ENCODE measurements at places on chromosomes 2 and 18. TPM values are rescaled to one million over a fixed set of nuclear protein-coding genes. Genes with fewer than 3 reads are reported as not detected.

DNA sequence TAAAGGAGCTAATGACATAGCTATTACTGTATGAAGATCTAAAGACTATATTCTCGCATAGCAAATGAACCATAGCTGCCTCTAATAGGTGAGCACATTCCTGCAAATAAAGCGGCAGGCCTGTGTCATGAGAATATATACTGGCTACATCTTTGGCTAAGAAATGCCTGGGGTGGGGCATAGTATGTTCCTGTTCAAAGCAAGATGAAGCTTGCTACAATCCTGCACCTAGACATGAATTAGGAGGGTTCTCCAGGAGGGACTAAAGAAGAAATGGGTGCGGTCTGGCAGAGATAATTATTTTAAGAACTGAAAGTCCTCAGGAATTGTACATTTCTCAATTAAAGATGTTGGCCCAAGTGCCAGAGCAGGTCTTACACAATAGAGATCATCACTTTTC lies 46.8 kb upstream of the PLA2R1 start:
- no peak overlapping the region for H3K27ac ChIP-seq
- H3K4me1 ChIP-seq: peaks cover 35% of the 10 kb centered on the region
- no peak for DNase-seq
- H3K27me3 ChIP-seq: no peaks in the 10 kb centered on the region

Gene CPO
- not detected for total RNA-seq

DNA sequence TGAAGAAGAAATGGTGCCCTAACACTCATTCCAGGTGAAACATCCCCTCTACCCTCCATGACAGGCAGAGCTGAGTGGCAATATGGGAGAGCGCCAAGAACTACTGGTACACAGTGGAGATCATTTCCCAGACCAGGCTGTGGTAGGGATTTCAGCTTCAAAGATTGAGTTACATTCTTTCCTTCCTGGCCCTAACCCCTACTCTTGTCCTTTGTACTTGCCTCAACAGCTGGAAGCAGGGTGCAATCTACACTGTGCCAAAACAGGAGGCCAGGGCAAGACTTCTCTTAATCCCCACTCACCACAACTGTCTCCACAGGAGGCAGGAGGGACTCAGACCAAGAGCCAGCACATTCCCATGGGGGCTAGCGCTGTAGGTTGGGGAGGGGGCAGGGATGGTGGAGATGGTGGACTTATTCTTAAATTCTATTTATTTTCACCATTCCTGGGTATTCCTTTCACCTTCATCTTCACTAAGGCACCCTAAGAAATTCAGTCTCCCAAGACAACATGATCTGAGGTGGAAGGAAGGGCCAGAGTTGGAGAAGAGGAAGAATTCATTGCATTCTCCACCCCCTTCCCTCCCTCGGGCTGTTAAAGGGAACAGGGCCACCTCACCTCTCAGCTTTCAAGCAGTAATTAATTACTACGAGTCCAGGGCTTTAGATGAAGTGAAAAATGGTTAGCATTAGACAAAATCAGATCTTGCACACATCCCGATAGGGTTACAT lies 65.9 kb downstream of the AAK1 start:
- H3K4me1 ChIP-seq: peaks cover 69% of the 10 kb centered on the region
- no peak overlapping the region for H3K4me3 ChIP-seq
- H3K27ac ChIP-seq: peak overlapping the region; percentile 42
- H3K36me3 ChIP-seq: no peaks in the 10 kb centered on the region
- no peak for DNase-seq

DNA sequence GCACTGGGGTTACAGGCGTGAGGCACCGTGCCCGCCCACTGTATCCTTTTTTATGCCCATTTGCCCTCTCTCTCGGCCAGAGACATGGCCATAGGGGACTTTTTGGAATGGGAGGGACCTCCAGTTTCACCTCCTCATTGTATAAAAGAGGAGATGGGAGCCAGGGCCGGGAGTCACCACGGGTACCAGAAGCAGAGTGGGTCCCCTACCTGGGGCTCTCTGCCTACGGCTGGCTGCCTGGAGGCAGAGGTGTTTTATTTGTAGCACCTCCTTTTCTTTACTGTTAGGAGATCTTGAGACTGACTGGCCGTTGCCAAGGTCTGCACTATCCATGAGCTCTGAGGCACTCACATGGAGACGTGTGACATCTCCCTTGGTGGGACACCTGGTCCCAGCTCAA lies 162.8 kb downstream of the LDLRAD4 start:
- peaks cover 79% of the 10 kb centered on the region for H3K4me1 ChIP-seq
- peak overlapping the region; percentile 93 for H3K27ac ChIP-seq
- H3K36me3 ChIP-seq: no peaks in the 10 kb centered on the region

Gene KLHL14
- not detected for total RNA-seq

DNA sequence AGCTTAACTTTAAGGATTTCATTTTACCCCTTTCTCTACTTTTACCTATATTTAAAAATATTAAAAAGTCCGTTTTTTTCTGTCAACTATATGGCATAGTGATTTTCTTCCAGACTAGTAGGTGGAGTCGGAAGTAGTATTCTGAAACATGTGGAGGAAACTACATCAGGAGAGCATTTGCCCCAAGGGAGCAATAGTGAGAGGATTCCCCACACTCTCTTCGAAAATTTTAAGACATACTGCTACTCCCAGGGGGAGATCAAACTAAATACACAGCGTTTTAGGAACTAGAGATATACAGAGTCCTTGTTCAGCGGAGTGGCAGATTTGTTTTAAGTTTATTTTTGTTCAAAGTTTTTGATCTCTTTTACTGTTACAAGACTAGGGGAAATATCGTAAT lies 40.6 kb downstream of the METAP1D start:
- no peak overlapping the region for H3K27ac ChIP-seq
- H3K4me3 ChIP-seq: no peak overlapping the region
- peaks cover 13% of the 10 kb centered on the region for H3K4me1 ChIP-seq
- no peaks in the 10 kb centered on the region for H3K27me3 ChIP-seq

GRCh38 chr2:106562268-106563186 lies 75.4 kb downstream of the CD8B2 start:
- H3K4me3 ChIP-seq: no peak overlapping the region
- peaks cover 1% of the 10 kb centered on the region for H3K36me3 ChIP-seq
- H3K27me3 ChIP-seq: no peaks in the 10 kb centered on the region
- H3K4me1 ChIP-seq: peaks cover 53% of the 10 kb centered on the region
- peak overlapping the region; percentile 84 for H3K27ac ChIP-seq

Gene CCDC68
- total RNA-seq: not detected

DNA sequence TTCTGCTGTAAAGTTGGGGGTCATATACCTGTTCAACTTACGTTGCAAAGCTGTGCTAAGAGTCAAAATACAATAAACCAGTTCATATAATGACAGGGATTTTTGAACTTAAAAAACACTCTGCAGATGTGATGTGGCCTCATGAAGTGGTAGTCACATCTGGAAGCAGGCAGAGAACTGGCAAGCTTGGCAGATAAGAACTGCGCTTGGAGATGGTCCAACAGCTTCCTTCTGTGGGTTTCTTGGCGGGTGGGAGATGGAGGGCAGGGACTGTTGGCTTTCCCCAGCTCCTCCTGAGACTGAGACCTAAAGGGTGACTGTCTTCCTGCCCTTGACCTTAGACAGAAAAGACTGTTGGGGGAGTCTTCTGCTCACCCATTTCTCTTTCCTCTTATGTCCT lies 140.4 kb downstream of the CTIF start:
- peak overlapping the region; percentile 5 for H3K27ac ChIP-seq
- peaks cover 59% of the 10 kb centered on the region for H3K4me1 ChIP-seq
- peaks cover 7% of the 10 kb centered on the region for H3K36me3 ChIP-seq

DNA sequence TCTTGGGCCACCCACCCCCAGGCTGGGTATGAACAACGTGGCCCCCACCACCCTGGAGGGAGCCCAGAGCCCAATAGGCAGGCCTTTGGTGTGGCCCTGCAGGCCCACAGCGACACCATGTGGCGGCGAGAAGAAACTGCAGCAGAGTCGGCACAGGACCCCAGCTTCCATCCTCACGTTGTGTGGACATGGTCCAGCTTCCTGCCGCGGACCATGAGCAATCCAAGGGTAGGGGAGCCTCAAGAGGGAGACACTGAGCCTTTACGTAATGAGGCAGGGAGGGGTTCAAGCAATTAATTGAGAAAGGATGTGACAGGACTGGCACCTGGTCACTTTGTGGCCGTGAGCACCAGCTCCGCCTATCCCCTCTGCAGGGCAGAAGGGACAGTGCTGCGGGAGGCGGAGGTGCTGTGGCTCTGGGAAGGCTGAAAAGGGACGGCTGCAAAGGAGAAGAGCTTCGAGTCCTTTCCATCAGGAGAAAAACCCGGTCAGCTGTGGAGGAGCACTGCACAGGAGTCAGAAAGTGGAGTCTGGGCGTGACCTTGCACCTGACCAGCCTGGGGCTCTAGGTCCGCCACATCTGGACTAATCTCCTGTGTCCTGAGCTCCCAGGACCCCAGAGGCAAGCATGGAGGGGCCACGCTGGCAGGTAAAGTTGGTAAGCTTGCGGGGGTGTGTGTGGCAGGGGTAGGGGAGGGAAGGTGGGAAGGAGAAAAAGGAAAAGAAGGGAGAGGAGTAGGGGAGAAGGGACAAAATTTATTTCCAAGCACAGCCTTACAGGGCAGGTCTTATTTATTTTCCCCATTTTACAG lies 44.9 kb downstream of the TMEM37 start:
- no peak for DNase-seq
- peaks cover 14% of the 10 kb centered on the region for H3K27me3 ChIP-seq
- no peak overlapping the region for H3K27ac ChIP-seq
- H3K4me3 ChIP-seq: no peak overlapping the region
- no peaks in the 10 kb centered on the region for H3K36me3 ChIP-seq

DNA sequence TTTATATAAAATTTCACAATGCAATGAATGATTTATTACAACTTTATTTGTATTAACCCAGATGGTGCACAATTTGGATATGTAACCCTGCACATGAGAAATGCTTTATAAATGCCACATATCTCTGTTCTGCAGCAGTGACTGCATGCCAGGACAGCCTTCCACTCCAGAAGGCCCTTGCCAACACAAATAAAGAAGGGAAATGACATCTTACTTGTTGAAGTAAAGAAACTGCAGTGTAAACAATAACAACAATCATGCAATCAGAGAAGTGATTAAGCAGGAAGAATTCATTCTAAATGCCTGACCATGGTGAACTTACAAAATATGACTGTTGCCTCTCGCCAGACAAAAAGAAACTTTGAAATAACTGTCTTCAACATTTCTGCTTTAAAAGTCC lies 129.9 kb upstream of the CHST9 start:
- H3K4me1 ChIP-seq: peaks cover 8% of the 10 kb centered on the region
- no peaks in the 10 kb centered on the region for H3K36me3 ChIP-seq
- no peak for DNase-seq
- no peak overlapping the region for H3K27ac ChIP-seq
- H3K4me3 ChIP-seq: no peak overlapping the region

DNA sequence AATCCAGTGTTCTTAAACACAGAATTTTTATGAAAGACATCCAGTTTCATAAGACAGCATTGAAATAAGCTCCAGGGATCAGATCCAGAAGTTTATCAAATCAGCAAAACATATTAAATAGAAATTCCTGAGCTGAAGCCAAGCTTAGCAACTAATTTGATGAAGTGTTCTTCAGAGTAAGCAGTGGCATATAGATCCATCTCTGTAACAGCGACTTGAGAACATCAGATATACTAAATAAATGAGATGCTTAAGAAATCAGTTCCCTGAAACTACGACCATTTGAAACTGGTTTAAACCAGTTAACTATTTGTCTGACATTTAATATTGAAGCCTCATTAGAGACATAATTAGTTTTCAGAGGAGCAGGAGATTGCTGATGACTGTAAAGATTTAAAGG lies 34.1 kb downstream of the PPP1R1C start:
- H3K4me3 ChIP-seq: no peak overlapping the region
- no peaks in the 10 kb centered on the region for H3K27me3 ChIP-seq
- peaks cover 7% of the 10 kb centered on the region for H3K36me3 ChIP-seq
- no peak for DNase-seq

DNA sequence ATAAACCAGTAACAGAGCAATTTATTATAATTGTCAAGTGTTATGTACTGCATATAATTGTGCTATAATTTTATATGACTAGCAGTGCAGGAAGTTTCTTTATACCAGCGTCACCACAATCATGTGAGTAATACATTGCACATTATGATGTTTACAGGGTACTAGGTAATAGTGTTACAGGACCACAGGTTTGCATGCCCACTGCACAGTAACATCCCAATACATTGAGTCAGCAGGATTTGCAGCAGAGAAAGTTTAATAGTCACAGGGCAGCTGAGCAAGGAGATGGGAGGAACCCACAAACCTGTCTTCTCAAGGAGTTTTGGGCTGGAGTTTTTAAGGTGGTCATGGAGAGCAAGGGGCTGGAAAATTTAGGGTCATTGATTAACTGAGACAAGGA lies 1042.9 kb upstream of the ACVR2A start:
- no peak overlapping the region for H3K4me3 ChIP-seq
- no peak overlapping the region for H3K27ac ChIP-seq
- H3K4me1 ChIP-seq: peaks cover 8% of the 10 kb centered on the region
- no peaks in the 10 kb centered on the region for H3K27me3 ChIP-seq
- no peak for DNase-seq
- H3K36me3 ChIP-seq: no peaks in the 10 kb centered on the region

Gene CNDP1
- total RNA-seq: 0.22 TPM

Gene SERPINB12
- total RNA-seq: not detected

DNA sequence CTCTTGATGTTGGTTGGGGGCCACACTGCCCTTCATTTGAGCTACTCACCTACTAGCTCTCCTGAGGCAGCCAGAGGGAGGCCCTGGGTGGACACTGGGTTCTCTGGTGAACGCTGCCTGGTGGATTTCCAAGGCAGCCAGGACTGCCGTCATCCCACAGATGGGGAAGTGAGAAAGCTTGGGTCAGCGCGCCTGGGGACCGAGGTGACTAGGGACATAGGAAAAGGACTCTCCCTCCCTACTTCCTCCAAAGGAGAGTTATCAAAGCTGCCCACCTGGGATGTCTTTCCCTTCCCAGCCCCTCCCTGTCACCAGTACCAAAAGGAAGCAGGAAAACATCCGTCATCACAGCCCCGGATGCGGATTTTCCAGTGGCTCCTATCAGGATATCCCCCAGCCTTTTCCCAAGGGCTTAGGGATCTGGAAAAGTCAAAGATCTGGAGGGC lies 3.8 kb upstream of the SEMA4C start:
- no peaks in the 10 kb centered on the region for H3K36me3 ChIP-seq
- DNase-seq: no peak
- H3K4me3 ChIP-seq: no peak overlapping the region
- H3K4me1 ChIP-seq: peaks cover 26% of the 10 kb centered on the region
- H3K27ac ChIP-seq: no peak overlapping the region
- H3K27me3 ChIP-seq: no peaks in the 10 kb centered on the region

GRCh38 chr2:170512266-170512665 lies 202.9 kb upstream of the SP5 start:
- DNase-seq: no peak
- H3K36me3 ChIP-seq: no peaks in the 10 kb centered on the region
- H3K27ac ChIP-seq: no peak overlapping the region
- peaks cover 8% of the 10 kb centered on the region for H3K27me3 ChIP-seq

Gene RAB27B
- total RNA-seq: 0.28 TPM

GRCh38 chr2:129733041-129733440 lies 246.4 kb upstream of the RAB6C start:
- no peak overlapping the region for H3K4me3 ChIP-seq
- H3K4me1 ChIP-seq: no peaks in the 10 kb centered on the region
- no peak for DNase-seq
- H3K27ac ChIP-seq: no peak overlapping the region
- peaks cover 2% of the 10 kb centered on the region for H3K27me3 ChIP-seq

- no peak for DNase-seq
- no peak overlapping the region for H3K27ac ChIP-seq
- peaks cover under 1% of the 10 kb centered on the region for H3K4me1 ChIP-seq
- peaks cover 4% of the 10 kb centered on the region for H3K36me3 ChIP-seq
- H3K27me3 ChIP-seq: no peaks in the 10 kb centered on the region
Measured at GRCh38 chr18:74257083-74257482, 34.7 kb downstream of the CYB5A start.

GRCh38 chr18:44855681-44856080 lies 175.0 kb downstream of the SETBP1 start:
- no peak overlapping the region for H3K4me3 ChIP-seq
- no peak for DNase-seq
- no peak overlapping the region for H3K27ac ChIP-seq
- no peaks in the 10 kb centered on the region for H3K27me3 ChIP-seq
- peaks cover 14% of the 10 kb centered on the region for H3K4me1 ChIP-seq
- peaks cover 2% of the 10 kb centered on the region for H3K36me3 ChIP-seq

All from chondrocyte (in vitro differentiated cells).